Activated CD4-positive, alpha-beta memory T cell treated with anti-CD3 and anti-CD28 coated beads for 36 hours (primary cell): ENCODE measurements at places on chromosomes 7 and 10. TPM values are rescaled to one million over a fixed set of nuclear protein-coding genes. Genes with fewer than 3 reads are reported as not detected.
A peak's percentile ranks its signal among the peaks of the same experiment; 100 is the strongest.

DNA sequence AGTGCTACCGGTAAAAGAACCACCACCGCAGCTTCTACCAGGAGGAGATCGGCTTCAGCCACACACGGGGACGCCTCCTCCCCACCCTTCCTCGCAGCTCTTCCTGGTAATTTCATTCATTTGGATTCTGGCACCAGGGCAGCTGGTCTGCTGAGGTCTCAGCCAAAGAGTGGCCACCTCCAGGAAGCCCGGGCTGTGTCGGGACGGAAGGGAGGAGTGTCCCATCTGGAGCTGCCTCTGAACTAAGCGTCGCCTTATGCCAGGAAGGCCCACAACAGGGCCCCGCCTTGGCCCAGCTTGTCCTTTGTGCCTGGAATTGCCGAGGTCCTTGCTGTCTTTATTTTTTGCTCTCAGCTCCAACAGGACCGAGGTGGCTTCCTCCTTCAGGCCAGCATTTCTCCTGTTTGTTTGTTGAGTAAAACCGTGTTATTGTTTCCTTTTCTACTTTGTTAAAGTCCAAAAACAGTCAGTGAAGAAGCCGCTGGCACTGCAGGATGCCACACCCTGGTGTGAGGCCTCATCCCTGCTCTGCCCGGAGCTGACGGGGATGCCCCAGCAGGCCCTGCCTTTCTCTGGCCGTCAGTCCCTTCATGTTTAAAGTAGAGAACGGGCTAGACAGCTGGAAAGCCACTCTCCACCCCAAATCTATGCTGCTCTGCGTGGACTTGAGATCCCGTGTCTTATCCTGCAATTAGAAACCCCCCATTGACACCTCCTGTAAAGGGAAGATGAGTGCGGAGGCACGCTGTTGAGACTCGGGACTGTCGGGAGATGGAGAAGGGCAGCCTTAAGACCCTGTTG is 24.5 kb upstream of the TTYH3 start:
- DNase-seq = no peak
- peaks cover 5% of the 10 kb centered on the region for H3K4me1 ChIP-seq
- no peaks in the 10 kb centered on the region for H3K27me3 ChIP-seq
- no peaks in the 10 kb centered on the region for H3K36me3 ChIP-seq
- no peak overlapping the region for H3K27ac ChIP-seq

DNA sequence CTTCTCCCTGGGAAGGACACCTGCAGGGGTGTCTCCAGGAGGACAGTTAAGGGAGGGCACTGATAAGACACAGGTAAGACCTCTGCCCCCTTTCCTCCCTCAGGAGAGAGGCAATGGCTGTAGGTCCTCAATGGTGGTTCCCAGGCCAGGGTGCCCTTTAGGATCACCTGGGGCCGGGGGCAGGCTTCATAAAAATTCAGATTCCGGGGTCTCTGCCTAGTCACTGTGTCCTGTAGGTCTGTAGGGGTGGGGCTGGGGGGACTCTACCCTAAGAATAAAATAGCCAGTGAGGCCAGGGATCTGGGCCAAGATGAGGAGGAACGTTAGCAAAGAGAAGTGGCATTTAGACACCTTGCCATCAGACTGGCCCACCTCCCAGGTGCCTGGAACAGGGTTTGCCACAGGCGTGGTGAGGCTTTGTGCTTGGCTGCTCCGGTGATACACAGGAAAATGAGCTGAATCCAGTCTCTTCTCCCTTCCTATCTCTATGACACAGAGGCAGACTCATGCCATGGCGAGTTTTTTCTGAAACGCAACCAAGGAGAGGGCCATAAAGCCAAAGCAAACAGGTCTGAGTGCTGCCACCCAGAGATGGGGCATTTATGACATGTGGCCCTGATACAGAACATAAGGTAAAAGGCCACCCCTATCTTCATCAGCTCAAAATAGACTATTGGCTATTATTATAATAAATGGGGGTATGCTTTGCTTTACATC is 52.6 kb downstream of the SH3PXD2A start:
- no peaks in the 10 kb centered on the region for H3K27me3 ChIP-seq
- no peak overlapping the region for H3K4me3 ChIP-seq
- no peak for DNase-seq
- peaks cover 21% of the 10 kb centered on the region for H3K4me1 ChIP-seq
- no peak overlapping the region for H3K27ac ChIP-seq

- H3K27me3 ChIP-seq = no peaks in the 10 kb centered on the region
- no peaks in the 10 kb centered on the region for H3K4me1 ChIP-seq
- no peaks in the 10 kb centered on the region for H3K36me3 ChIP-seq
- H3K27ac ChIP-seq = no peak overlapping the region
Observed at GRCh38 chr7:48938539-48939295, 14.4 kb downstream of the CDC14C start.

DNA sequence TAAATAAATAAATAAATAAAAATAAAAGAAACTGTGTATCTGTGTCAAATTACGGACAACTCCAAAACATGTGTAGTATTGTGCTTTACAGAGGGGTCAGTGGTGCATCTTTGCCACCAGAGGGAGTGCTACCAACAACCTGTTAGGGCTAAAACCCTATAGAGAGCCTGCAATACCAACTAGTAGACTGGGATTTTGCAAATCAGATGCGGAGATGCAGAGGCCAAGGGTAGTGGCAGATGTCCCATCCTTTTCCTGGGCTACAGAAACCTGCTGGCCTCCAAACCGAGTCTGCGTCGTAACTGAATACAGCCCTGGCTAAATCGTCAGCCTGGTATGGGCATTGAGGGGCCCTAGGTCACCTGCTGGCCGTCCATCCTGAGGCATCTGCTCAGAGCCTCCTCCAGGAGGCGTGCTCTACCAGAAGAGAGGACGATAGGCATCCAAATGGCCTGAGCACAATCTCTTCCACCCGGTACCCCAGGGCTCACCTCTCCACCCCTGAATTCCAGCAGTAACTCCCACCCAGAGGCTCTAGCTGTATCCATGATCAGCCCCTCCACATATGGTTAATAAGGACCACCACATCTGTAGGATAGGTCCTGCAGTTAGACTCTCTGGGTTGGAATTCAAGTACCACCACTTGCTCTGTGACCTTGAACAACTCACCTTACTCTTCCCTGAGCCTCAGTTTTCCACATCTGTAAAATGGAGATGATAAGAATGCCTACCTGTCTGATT is 6.2 kb upstream of the RRP12 start:
- H3K36me3 ChIP-seq = no peaks in the 10 kb centered on the region
- peak overlapping the region; percentile 70 for H3K27ac ChIP-seq
- DNase-seq = peak; percentile 79
- H3K4me1 ChIP-seq = peaks cover 13% of the 10 kb centered on the region

The POLR2J2 gene
- 5.0 TPM for total RNA-seq

DNA sequence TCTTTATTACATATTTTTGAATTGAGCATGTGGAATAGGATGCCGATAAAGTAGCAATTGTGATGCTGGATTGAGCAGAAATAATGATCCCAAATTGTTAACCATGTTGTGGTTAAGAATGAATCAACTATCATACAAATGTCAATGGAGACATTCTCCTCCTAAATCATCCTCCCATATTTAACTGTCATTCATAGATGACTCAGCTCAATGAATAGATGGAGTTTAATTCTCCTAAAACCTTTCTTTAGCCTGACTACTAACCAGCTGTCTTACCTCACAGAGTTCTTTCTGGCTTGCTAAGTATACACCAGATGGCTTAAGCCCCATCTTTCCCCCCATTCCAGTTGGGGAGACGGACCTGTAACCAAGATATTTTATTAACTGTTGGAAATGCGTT is 23.4 kb upstream of the NPS start:
- no peaks in the 10 kb centered on the region for H3K27me3 ChIP-seq
- H3K4me1 ChIP-seq = no peaks in the 10 kb centered on the region
- no peaks in the 10 kb centered on the region for H3K36me3 ChIP-seq

GRCh38 chr7:91240376-91240941 is 23.8 kb upstream of the FZD1 start:
- no peaks in the 10 kb centered on the region for H3K4me1 ChIP-seq
- peaks cover 2% of the 10 kb centered on the region for H3K27me3 ChIP-seq
- no peak overlapping the region for H3K4me3 ChIP-seq

GRCh38 chr10:97428572-97428981 is 2.6 kb downstream of the PGAM1 start:
- peak overlapping the region; percentile 93 for H3K4me3 ChIP-seq
- peaks cover 2% of the 10 kb centered on the region for H3K27me3 ChIP-seq
- H3K4me1 ChIP-seq = peaks cover 36% of the 10 kb centered on the region
- peak; percentile 67 for DNase-seq

The OR2A12 gene
- not detected for total RNA-seq

- H3K27me3 ChIP-seq = peaks cover 5% of the 10 kb centered on the region
- no peak overlapping the region for H3K27ac ChIP-seq
- H3K36me3 ChIP-seq = no peaks in the 10 kb centered on the region
- no peak for DNase-seq
- H3K4me1 ChIP-seq = no peaks in the 10 kb centered on the region
Observed at GRCh38 chr10:133166828-133167692, 7.0 kb downstream of the KNDC1 start.

The CCL24 gene
- not detected for total RNA-seq

DNA sequence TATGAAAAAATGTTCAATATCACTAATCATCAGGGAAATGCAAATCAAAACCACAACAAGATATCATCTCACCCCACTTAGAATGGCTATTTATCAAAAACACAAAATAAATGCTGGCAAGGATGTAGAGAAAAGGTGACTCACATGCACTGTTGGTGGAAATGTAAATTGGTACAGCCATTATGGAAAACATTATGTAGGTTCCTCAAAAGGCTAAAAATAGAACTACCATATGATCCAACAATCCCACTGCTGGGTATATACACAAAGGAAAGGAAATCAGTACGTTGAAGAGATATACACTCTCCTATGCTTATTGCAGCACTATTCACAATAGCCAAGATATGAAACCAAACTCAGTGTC is 50.2 kb downstream of the CDK1 start:
- no peak for DNase-seq
- H3K27me3 ChIP-seq = peaks cover 8% of the 10 kb centered on the region
- H3K36me3 ChIP-seq = no peaks in the 10 kb centered on the region
- H3K4me3 ChIP-seq = no peak overlapping the region
- no peak overlapping the region for H3K27ac ChIP-seq

- no peak overlapping the region for H3K4me3 ChIP-seq
- H3K27me3 ChIP-seq = no peaks in the 10 kb centered on the region
- no peaks in the 10 kb centered on the region for H3K4me1 ChIP-seq
- no peak for DNase-seq
- H3K36me3 ChIP-seq = no peaks in the 10 kb centered on the region
Observed at GRCh38 chr7:95749044-95749443, 23.3 kb upstream of the DYNC1I1 start.

- H3K36me3 ChIP-seq = no peaks in the 10 kb centered on the region
- peak; percentile 61 for DNase-seq
- no peaks in the 10 kb centered on the region for H3K27me3 ChIP-seq
- peak overlapping the region; percentile 36 for H3K4me3 ChIP-seq
- peaks cover 82% of the 10 kb centered on the region for H3K4me1 ChIP-seq
Observed at GRCh38 chr7:24965831-24966708, 13.9 kb downstream of the OSBPL3 start.

The OR2A5 gene
- total RNA-seq = not detected

The GLCCI1 gene
- total RNA-seq = 8.6 TPM

DNA sequence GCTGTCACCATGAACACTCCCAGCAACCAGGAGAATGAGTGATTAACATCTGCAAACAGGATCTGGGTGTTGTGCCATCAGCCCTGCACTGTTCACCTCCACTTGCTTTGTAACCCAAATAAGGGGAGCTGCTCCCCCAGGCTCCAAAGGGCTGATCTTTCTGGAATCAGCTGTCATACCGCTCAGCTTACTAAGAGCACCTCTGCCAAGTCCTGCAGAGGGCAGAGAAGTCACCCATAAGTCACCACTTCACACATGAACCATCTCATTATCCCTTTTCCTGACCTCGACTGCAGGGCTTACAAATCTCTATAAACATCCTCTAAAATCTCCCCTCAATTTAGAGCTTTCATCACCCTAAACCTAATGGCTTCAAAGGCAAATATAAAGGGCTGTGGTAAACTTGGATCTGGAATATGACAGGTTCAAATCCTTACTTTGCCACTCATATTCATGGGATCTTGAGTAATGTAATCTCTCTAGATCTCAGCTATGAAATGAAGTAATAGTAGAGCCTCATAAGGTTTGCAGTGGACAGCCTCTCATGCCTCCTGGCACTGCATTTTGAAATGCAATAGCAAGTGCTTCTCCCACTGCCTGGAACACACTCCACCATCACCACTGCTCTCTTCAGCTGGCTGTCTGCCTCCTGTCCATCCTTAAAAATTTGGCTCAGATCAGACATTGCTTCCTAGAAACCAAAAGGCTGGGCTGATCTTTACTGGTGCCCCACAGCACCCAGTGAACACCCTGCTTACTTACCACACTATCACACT is 38.8 kb downstream of the ERLIN1 start:
- H3K4me1 ChIP-seq = peaks cover 22% of the 10 kb centered on the region
- no peak overlapping the region for H3K27ac ChIP-seq
- H3K27me3 ChIP-seq = peaks cover 5% of the 10 kb centered on the region
- DNase-seq = no peak
- H3K36me3 ChIP-seq = peaks cover 11% of the 10 kb centered on the region
- H3K4me3 ChIP-seq = no peak overlapping the region

DNA sequence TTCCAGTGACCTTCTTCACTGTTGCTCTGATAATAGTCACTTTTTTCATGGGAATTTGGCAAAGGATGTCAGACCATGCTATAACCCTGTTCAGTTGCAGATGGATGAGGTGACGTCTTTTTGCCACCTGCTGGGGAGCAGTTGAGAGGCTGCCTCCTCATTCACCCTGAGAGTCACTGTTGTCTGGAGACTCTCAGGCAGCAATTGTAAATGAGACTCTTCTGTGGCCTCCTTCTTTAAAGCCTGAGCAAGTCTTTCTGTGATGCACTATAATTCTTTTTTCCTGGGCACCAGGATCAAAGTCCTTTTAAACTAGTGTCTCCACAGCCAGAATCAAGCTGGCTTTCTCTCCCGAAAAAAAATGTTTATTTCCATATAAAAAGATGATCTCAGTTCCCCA is 345.1 kb downstream of the ARL4A start:
- no peaks in the 10 kb centered on the region for H3K4me1 ChIP-seq
- no peak overlapping the region for H3K4me3 ChIP-seq

DNA sequence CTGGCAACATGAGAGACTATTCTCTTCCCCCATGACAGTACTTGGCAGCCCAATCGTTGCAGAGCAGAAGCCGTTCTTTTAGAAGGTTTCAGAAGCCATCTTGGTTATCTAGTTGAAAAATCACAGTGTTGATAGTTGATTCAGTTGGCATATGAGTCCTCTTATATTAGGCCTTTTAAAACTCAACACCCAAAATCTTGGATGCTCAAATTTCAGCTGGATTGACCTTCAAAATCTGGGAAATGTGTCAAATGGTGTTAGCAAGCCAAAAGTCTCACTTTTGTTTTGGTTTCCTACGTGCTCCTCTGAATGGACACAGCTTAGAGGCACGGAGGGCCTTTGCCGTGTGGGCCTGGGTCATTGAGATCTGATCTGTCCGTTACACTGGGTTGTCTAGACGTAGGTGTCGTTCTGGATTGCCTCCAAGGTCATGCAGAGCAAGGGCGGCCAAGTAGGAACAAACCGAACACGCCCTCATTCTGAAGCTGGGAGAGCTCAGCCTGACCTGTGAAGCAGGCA is 59.3 kb upstream of the BMPER start:
- H3K4me1 ChIP-seq = no peaks in the 10 kb centered on the region
- no peaks in the 10 kb centered on the region for H3K36me3 ChIP-seq
- peaks cover 2% of the 10 kb centered on the region for H3K27me3 ChIP-seq
- H3K27ac ChIP-seq = no peak overlapping the region

The TAS2R4 gene
- total RNA-seq = 0.56 TPM

GRCh38 chr10:101560298-101561067 is 27.6 kb downstream of the POLL start:
- H3K4me3 ChIP-seq = no peak overlapping the region
- H3K36me3 ChIP-seq = no peaks in the 10 kb centered on the region
- DNase-seq = no peak
- H3K4me1 ChIP-seq = peaks cover 14% of the 10 kb centered on the region

The GIMAP1 gene
- total RNA-seq = 6.2 TPM

- H3K4me3 ChIP-seq = no peak overlapping the region
- no peaks in the 10 kb centered on the region for H3K4me1 ChIP-seq
- H3K27ac ChIP-seq = no peak overlapping the region
- no peak for DNase-seq
- no peaks in the 10 kb centered on the region for H3K36me3 ChIP-seq
- peaks cover 6% of the 10 kb centered on the region for H3K27me3 ChIP-seq
Observed at GRCh38 chr10:75743291-75743778, 311.9 kb downstream of the LRMDA start.
